ENCODE measurements at places on chromosomes 13 and 19.

GRCh38 chr19:4524808-4525562 lies 6.7 kb upstream of the PLIN4 start:
- peak; percentile 23 for DNase-seq

DNA sequence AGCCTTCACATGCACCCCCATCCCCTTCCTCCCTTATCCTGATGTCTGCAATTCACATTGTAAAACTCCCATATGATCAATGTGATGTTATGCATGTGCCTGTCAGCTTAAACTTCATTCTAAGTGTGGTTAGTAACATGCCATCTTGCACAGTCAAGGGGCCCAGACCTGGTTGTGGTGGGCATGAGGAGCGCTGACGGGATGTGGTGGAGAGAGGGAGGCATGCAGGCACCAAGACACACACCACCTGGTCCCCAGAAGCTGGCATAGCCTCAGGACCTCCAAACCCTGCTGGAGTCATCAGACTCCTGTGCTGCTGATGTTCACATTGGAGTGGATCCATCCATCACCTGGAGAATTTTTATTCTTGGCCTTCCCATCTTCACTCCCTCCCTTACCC lies 90.5 kb upstream of the ABCC4 start:
- no peak for DNase-seq

DNA sequence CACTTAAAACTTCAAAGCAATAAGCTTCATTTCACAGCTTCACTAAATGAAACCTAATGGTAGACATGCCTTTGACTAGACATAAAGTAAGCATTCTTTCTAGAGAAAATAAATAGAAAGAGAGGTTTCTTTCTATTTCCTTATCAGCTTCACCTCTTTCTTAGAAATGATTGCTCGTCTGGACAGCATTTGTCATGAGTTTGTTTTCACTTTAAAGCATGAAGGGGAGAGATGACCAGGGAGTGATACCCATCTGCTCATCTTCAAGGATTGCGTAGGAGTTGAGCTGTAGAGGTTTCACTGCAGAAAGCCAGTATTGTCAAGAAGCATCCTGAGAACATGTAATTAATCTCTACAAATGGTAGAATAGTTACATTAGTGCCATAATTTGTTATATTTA lies 61.3 kb downstream of the COL4A2 start:
- no peak for DNase-seq

DNA sequence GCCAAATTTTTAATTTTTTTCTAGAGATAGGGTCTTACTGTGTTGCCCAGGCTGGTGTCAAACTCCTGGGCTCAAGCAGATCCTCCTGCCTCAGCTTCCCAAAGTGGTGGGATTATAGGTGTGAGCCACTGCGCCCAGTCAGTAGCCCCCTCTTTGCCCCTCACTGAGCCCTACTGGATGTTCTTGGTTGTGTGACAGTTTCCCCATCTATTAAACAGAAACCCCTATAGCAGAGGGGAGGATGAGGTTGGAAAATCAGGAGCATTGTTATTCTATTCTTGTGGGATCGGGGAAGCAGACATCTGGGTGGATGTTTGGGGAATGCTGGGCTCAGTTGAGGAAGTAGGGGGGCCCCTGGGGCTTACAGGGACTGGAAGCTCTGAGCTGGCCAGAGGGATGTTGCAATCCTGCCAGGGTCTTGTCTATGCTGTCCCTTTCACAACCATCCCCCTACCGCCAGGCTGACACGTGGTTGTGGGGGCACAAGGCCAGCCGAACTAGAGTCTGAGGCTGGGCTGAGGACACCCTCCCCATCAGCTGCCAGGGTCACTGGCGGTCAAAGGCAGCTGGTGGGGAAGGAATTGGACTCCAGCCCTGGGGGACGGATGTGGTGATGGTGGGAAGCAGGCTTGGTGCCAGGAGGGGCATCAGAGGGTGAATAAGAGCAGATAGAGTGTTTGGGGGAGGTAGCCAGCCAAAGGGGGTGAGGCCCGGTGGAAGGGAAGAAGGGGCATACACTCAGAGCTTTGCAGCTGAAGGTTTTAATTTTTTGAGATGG lies 10.9 kb downstream of the APOC1 start:
- peak; percentile 68 for DNase-seq

GRCh38 chr19:29812080-29812880 lies 489 bp downstream of the CCNE1 start:
- DNase-seq, result no peak
